Putamen (tissue), 1 donor: ENCODE measurements at places on chromosomes 2 and 18.

- no peak for DNase-seq
These were observed 14.8 kb upstream of the C2orf66 start for GRCh38 chr2:196823750-196824522.

DNA sequence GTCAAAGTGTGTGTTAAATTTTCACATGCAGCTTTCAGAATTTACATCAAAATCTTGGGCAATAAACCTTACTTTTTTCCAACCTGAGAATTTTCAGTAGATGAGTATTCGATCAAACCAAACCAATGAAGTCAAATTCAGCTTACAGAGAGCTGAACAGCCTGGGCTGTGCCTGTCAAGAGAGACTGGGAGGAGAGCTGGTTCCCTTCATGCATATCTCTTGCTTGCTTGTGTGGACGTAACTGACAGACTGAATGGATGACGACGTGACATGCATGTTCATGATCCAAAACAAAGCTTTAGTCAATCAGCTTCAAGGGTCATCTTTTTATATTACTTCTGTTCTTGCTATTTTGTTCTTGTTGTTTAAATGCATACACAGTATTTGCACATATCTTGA, 145.2 kb downstream of the GALNT3 start:
- peak; percentile 50 for DNase-seq

DNA sequence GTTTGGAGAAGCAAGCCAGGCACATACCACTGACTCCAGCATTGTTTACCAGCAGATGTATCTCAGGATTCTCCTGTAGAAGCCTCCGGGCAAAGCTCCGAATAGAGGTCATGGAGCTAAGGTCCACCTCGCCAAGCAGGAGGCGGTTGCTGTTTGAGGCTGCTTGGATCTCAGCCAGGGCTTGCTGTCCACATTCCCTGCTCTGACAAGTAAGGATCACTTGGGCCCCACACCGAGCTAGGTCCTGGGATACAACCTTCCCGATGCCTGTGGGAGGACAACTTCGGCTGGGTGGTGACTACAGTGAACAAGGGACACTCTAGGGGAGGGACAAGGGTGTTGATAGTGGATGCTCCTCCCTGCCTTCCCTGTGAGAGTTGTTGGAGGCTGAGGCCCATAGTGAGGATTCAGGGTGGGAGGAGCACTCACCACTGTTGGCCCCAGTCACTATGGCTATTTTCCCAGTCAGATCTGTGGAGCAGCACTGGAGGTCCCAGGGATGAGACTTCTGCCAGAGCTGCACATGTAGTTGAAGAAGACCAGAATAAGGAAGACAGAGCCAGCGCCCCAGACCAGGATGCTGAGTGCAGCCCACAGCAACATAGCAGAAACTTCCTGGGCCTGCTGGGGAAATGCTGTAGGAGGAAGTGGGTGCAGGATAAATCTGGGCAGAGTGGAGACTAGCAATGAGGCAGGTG, 8.3 kb downstream of the C2orf81 start:
- DNase-seq, result no peak

GRCh38 chr2:24435391-24436316, 55.4 kb upstream of the NCOA1 start:
- DNase-seq, result peak; percentile 57

GRCh38 chr2:96025194-96025492, 9.6 kb downstream of the GPAT2 start:
- DNase-seq, result no peak

- no peak for DNase-seq
These were observed 17.3 kb downstream of the GRHL1 start for GRCh38 chr2:9968553-9969497.

DNA sequence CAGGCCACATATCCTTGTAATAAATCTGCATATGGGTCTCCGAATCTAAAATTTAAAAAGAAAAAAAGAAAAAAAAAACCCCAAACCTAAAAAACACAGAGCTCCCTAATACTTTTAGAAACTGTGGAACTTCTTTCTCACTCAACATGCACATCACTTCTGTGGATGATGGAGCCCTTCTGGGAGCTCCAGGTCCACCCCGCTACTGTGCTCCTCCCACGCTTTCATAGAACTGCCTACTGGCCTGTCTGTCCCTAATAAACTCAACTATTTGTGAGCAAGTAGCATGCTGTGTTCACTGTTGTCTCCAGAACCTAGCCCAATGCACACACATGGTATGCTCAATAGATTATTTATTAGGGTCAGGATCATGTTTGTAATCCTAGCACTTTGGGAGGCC, 83.1 kb upstream of the FZD5 start:
- DNase-seq, result no peak

DNA sequence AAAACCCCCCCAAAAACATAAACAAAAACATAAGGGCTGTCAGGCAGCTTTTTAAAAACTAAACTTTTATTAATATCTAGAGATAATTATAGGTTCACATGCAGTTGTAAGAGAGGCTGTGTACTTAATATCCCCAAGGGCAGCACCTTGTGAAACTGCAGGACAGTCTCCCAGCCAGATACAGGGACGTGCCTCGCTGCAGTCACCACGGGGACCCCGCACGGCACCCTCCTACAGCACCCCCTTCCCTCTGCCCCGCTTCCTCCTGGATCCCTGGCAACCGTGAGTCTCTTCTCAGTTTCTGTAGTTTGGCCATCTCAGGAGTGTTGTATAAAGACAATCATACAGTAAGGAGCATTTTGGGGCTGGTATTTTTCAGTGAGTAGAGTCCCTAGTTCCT, 6.8 kb upstream of the COLEC11 start:
- DNase-seq, result no peak

GRCh38 chr2:47872941-47873340, 33.4 kb downstream of the FBXO11 start:
- DNase-seq, result no peak
